ENCODE measurements at places on chromosomes 6 and 20. TPM values are rescaled to one million over a fixed set of nuclear protein-coding genes. Genes with fewer than 3 reads are reported as not detected.
A peak's percentile ranks its signal among the peaks of the same experiment; 100 is the strongest.

- DNase-seq: no peak
Observed at GRCh38 chr6:31112478-31112877, at the start of gene C6orf15. C6orf15 (minus strand) TSS chr6:31112575; CDS start chr6:31112555, 20 bp downstream.

GRCh38 chr20:37501940-37502339 is 19.1 kb upstream of the NNAT start:
- no peak for DNase-seq

DNA sequence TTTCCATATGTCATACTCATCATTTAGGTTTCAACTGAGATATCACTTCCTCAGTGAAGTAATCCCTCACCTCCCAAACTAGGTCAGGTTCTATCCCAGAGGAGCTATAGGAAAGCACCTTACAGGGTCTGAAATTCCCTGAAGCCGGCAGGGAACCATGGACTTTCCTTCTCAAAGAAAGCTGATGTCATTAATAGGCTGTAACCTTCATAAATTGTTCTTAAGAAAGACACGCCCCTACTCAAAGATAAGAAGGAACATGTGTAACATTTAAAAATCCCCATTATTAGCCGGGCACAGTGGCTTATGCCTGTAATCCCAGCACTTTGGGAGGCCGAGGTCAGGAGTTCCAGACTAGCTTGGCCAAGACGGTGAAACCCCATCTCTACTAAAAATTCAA is 50.0 kb upstream of the RNGTT start:
- DNase-seq: no peak

- no peak for DNase-seq
Observed at GRCh38 chr6:152474354-152474753, 162.8 kb downstream of the SYNE1 start.

DNA sequence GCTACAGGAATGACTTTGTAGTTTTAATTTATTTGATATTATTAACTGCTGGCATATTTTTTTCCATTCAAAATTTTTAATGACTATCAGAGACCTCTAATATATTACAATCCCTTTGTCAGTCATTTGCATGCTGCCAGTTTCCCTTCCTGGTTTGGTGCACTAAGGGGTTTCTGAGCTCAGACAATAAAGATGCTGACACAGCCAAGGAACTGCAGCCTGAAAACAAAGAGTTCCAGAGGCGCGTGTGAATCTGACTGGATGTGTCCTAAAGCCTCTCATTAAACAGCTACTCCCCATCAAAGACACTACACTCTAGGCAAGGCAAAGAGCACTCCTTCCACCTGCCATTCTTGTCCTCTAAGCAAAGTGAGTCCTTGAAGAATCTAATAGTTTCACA is 116.8 kb upstream of the DST start:
- DNase-seq: no peak

DNA sequence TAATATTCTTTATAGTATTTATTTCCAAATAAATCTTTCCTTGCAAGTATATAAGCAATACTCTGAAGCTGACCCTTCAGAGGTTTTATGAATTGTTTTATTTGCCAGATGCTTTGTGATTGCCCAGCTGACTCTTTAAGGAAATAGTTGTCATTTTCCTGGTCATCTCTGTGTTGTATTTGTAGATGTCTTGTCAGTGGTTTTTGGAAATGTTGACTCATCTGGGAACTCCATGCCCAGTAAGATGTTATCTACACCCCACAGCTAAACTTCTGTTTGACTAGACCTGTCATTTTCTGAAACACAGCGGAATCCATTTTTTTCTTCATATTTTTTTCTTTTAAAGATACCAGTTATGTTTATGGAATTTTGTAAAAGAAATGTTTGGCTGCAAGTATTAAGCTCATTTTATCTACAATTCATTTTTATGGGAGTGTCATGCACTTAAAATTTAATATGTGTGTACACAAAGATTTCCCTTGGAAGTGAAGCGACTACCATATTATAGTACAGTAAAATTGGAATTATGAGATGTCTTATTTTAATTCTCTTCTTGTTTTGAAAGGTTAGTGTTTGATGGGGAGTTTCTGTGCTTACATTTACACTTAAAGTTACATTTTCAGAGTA is 491.0 kb downstream of the NKAIN2 start:
- no peak for DNase-seq

DNA sequence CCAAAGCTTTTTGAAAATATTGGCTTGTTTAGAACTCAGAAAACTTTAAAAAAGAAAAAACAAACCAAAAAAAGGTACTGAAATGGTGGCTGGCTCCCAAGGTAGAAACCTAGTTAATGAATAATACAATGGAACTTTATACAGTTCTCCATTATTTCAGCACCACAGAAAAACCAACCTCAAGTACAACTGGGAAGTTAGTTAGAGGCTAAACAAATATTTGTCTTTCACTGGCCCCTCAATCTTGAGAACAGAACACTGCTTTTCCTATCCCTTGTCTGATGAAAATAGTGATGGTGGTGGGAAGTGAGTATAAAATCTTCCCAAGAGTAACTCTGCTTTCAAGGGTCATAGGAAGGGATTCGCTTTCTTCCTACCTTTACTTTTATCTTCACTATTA is 126.5 kb downstream of the REV3L start:
- no peak for DNase-seq

- DNase-seq: no peak
Observed at GRCh38 chr6:53464483-53464882, 80.4 kb downstream of the GCLC start.

GRCh38 chr6:22804620-22805261 is 235.4 kb downstream of the HDGFL1 start:
- no peak for DNase-seq

DNA sequence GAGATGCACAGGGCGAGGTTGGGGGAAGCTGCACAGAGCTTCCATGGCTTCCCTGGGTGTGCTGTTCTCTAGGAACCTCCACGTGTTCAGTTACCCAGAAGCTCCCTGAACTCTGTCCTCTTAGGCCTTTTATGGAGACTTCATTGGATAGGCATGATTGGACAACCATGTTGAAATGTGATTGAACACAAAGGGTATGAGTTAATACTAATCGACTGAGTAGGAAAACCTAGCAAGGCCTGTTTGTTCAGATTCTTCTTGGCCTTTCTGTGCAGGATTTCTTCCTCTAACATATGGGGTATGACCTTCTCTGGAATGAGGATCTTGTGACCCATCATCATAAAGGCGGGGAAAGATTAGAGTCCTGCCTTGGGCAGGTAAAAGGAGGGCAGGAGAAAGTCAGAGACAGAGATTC is 70.7 kb upstream of the SMIM29 start:
- DNase-seq: no peak

- no peak for DNase-seq
Observed at GRCh38 chr6:62614442-62614841, 328.4 kb upstream of the KHDRBS2 start.

- no peak for DNase-seq
Observed at GRCh38 chr20:48332555-48332954, 495.2 kb downstream of the PREX1 start.

GRCh38 chr6:100620085-100620840 is 155.5 kb upstream of the SIM1 start:
- DNase-seq: no peak

GRCh38 chr6:132952986-132953385 is 138.6 kb downstream of the RPS12 start:
- DNase-seq: no peak

DNA sequence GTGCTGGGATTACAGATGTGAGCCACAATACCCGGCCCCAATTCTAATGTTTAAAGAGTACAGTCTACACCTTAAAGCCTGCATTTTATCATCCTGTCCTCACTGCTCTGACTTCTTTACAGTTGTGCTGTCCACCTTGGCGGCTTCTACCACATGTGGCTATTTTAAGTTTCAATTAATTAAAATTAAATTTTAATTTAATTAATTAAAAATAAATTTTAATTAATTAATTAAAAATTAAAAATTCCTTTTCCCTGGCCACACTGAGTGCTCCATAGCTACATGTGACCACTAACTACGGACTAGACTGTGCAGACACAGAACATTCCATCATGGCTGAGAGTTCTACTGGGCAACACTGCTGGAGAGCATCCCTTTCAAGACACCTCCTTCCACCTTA is 27.4 kb downstream of the ATP9A start:
- DNase-seq: no peak

DNA sequence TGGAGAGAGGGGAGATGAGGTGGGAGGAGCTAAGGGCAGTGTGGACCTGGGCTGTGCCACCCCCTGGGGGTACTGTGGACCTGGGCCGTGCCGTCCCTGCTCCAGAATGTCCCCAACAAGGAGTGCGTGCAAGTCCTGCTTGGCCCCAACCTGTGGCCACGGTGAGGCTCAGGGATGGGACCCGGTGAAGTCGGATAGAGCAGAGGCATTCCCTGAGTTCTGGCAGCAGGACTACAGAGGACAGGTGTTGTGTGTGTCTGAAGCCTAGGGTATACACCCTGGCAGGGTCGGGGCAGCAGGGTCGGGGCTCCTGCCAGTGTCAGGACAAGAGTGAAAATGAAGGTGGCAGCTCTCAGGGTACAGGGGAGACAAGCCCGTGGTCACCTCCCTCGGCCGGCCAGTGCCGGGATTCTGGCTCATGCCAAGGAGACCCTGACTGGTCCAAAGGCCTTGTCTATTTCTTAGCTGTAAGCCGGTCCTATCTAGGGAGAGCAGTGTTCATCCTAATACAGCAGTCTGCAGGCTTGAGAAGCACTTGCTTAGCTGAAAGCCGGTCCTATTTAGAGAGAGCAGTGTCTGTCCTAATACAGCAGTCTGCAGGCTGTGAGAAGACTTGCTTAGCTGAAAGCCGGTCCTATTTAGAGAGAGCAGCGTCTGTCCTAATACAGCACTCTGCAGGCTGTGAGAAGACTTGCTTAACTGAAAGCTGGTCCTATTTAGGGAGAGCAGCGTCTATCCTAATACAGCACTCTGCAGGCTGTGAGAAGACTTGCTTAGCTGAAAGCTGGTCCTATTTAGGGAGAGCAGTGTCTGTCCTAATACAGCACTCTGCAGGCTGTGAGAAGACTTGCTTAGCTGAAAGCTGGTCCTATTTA is 95.9 kb downstream of the SMOC2 start:
- DNase-seq: no peak

GRCh38 chr20:50844430-50845100 is 49.7 kb downstream of the BCAS4 start:
- peak; percentile 53 for DNase-seq

DNA sequence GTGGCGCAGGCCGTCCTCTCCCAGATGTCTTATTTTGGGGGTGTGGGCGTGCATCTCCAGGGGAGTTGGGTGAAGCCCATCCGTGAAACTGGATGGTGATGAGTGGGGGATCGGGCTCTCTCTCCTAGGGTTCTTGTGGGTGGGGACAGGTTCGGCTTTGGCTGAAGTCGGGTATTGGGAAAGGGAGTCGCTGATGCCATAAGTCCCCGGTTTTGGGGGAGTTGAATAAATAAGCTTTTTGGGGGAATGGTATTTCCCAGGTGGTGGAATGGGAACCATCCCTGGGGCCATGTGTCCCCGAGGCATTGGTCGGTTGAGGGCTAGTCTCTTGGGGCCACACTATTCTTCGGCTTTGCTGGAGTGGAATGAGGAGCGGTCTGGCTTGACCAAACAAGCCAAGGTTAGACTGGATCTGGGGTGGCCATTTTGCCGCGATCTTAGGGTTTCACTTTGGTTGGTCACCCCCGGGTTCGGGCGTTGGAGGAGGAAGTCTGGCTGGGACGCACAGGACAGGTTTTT is 481 bp downstream of the ZNF133 start:
- no peak for DNase-seq

DNA sequence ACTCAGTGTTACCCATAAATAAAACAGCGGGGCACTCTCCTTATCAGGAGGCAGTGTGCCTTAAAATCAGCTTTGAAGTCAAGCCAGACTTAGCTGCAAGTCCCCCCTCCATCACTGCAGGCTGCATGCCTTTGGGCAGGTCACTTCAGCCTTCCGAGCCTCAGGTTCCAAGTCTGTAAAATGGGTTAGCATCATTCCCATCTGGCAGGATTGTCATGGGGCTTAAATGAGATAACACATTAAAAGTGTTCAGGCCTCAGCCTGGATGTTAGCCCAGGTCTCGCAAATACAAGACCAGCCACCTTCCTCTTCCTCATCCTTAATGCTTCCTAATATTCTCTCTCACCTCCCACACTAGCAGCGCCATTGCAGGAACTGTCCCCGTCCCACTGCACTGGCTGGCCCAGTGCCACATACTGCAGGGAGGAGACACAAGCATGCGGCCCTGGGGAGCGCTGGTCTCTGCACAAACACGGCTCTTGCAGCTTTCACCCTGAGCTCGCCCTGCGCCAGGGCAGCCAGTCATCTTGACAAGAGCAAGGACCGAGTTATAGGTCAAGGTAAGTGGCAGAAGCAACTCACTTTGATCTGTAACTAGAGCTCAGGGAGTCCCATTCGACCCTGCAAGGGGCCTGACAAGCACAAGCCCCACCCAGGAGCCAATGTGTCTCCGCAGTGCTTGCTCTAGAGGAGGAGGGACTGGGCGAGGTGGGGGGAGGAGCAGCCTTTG is 564.6 kb upstream of the AGPAT4 start:
- DNase-seq: no peak

DNA sequence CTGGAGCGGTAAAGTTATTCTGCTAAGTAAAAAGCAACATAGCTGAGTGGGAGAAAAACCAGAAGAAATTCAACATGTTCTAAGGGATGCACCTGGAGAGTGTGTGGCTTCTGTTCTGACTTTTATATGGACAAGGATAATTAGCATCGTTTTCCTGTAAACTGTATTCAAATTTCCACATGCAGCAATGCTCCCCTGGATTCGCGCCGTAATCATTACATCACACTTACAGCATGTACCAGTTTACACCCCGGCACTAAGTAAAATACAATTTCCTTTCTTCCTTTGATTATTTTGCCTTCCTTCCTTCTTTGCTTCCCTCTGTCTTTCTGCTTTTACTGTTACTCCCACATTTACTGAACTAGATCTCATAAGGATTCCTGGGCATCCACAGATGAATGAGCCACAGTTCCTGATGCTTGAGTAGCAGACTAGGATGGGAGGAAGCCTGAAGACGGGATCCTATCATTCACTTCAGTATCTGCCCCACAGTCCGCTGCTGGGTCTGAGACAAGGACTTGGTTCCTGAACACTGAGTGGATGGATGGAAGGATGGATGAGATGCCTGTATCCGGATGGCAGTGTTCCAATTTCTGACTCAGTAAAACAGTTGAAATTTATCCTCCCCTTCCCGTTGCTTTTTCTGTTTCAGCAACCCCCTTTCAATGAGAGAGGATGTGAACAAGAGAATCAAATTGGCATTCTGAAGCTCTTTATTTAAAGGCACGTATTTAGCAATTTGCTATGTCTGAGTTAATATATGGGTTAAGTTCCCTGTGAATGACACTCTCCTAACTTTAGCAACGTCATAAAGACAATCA is 174.6 kb downstream of the GJA10 start:
- DNase-seq: no peak

DNA sequence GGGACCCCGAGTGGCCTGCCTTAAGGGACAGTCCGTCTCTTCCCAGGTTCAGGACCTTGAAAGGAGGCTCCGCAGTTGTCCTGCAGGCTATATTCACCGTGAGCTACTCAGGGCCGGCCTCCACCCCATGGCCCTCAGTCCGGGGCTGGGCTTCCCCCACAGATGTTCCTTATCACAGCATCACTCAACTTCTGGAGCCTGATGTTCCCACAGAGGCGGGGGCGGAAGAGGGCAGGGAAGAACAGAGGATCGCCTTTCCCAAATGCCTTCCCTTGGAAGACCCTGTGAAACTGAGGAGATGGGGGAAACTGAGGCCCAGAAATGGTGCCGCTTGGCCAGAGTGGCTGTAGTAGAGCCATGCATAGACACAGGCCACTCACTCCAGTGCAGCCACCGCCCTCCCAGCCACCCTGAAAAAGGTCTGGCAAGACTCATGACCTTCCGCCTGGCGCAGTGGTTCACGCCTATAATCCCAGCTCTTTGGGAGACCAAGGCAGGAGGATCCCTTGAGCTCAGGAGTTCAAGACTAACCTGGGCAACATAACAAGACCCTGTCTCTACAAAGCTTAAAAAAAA is 4.3 kb upstream of the COX4I2 start:
- no peak for DNase-seq

Gene CFAP61
- total RNA-seq: 0.80 TPM

Gene HLA-DQB2
- total RNA-seq: 89.1 TPM

Gene ANKEF1
- 4.6 TPM for total RNA-seq

Gene PAX1
- 0.05 TPM for total RNA-seq

Measured in lower leg skin (tissue), 4 donors.